ENCODE measurements at places on chromosomes 6 and 20.

- DNase-seq = no peak
Observed at GRCh38 chr6:154796484-154796883, 63.3 kb downstream of the SCAF8 start.

DNA sequence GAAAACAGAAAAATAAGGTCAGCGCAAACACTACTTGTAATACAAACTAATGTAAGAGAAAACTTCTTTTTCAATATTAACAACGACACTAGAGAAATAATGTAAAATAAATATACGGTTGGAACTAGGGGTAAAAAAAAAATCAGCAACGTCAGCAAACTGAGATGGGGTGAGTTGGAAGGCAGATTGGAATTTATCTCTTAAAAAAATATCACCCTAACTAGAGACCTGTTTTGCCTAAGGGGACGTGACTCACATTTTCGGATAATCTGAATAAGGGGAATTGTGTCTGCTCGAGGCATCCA lies 705 bp upstream of the UTRN start:
- DNase-seq = no peak

DNA sequence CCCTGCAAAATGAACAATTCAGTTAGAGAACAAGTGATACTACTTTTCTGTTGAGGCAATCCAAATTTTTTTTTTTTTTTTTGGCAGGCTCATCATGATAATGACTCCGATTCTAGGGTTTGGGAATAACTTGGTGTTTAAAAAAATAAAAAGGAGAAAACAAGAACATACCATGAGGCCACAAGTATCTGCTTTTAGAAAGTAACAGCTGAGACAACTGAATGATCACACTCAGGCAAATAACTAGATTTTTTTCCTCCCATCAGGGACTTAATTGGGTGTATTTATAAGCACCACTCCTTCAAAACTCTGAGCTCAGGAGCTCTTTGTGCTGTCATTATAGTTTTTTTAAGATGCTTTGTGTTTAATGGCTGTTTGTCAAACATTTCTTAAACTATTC lies 29.6 kb downstream of the PAK5 start:
- DNase-seq = no peak

DNA sequence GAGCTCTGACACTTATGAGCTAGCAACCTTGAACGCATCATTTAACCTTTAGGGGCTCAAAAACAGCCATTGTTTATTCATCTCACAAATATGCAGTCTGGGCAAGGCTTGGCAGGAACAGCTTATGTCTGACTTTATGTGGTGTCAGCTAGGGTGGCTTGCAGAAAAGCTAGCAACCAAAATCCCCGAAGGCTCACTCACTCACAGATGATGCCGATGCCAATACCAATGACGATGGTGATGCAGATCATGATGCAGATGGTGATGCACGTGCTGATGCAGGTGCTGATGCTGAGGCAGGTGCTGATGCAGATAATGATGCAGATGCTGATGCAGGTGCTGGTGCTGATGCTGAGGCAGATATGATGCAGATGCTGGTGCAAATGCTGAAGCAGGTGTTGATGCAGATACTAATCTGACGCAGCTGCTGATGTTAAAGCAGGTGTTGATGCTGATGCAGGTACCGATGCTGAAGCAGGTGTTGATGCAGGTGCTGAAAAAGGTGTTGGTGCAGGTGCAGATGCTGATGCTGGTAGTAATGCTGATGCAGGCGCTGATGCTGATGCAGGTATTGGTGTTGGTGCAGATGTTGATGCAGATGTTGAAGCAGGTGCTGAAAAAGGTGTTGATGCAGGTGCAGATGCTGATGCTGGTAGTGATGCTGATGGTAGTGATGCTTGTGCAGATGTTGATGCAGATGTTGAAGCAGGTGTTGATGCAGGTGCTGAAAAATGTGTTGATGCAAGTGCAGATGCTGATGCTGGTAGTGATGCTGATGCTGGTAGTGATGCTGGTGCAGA lies 195.6 kb downstream of the NFATC2 start:
- DNase-seq = no peak

DNA sequence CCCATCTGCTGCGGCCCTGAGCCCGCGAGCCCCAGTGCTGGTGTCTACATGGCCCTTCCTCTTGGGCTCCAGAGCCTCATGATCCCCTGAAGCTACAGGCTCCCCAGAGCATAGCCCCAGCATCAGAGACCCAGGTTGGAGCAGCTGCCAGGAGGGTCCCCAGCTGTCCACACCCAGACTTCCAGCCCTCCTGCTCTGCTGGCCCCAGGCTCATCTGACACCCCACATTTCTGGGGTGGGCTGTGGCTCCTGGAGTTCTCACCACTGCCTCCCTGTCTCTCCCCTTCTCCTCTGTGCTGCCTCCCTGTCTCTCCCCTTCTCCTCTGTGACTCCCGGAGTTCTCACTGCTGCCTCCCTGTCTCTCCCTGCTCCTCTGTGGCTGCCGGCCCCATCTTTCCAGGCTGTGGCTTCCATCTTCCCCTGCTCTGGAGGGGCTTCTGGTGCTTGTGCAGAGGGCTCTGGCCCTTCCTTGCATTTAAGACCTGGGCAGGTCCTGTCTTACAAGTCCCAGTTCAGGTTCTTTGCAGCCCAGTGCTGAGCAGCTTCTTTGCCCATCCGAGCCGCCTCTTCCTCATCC lies 108.1 kb downstream of the ERMARD start:
- no peak for DNase-seq
